ENCODE measurements at places on chromosomes 3 and 15.

DNA sequence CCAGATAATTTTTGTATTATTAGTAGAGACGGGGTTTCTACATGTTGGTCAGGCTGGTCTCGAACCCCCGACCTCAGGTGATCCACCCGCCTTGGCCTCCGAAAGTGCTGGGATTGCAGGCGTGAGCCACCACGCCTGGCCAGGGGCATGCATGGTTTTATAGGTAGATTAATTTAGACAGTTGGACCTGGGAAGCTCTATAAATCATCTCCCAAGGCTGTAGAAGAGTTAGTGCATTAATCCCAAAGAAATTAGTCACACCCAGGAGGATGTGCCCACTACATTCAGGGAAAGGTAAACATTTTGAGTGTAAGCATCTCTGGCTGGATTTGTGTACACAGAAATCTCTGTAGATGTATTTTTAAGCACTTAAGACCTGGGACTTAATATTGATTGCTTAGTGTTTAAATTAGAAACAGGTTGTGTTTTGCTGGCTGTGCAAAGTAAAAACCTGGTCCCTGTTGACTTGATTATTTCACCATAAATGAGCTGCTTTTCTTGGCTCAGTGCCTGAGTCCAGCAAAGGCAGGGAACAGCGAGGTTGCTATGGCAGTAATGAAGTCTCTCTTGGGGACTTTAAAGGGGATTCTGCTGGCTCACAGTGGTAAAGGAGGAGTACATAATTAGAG is 19.2 kb downstream of the EXOSC7 start:
- DNase-seq: no peak

DNA sequence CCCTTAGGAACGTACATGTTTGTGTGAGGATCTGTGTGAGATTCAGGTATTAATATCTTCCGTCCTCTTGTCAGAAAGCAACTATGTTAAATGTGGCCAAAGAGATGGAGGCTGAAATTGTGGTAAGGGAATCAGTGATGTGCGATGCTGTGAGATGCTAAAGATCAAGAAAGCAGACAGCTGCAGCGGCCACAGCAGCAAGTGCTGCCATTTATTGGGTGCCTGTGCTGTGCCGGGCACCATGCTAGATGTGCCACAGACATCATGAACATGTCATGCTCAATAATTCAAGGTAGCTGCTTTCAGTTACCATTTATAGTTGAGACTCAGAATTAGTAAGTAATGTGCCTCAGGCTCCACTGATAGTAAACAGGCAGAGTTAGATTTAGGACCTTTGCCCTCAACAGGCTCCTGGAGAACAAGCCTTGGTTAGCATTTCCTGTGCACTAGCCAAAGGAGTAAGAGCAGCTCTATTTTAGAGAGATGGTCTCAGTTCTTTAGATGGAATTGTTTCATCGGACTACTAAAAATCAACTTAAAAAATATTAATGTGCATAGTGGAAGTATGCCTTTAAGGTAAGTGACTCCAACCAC is 24.9 kb downstream of the LARS2 start:
- DNase-seq: no peak

- no peak for DNase-seq
Observed at GRCh38 chr3:164048451-164048850, 1029.8 kb downstream of the SI start.

DNA sequence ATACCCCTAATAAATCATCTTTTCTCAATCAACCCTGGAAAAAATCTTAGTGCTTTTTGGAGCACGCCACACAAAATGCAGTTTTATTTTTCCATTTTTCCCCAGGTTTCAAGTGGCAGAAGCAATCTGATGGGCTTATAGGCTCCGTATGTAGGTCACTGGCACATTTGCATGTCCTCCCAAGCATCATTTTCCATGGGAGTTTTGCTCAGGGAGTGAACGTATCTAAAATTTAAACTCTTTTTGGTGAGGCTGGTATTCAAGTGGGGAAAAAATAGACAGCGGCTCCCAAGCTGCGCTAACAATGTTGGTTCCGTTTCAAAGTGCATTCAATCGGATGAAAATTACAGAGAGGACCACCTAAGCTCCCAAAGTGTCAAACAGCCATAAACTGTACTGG is 233.4 kb downstream of the MEX3B start:
- no peak for DNase-seq
